ENCODE measurements at places on chromosomes 6 and 20.

DNA sequence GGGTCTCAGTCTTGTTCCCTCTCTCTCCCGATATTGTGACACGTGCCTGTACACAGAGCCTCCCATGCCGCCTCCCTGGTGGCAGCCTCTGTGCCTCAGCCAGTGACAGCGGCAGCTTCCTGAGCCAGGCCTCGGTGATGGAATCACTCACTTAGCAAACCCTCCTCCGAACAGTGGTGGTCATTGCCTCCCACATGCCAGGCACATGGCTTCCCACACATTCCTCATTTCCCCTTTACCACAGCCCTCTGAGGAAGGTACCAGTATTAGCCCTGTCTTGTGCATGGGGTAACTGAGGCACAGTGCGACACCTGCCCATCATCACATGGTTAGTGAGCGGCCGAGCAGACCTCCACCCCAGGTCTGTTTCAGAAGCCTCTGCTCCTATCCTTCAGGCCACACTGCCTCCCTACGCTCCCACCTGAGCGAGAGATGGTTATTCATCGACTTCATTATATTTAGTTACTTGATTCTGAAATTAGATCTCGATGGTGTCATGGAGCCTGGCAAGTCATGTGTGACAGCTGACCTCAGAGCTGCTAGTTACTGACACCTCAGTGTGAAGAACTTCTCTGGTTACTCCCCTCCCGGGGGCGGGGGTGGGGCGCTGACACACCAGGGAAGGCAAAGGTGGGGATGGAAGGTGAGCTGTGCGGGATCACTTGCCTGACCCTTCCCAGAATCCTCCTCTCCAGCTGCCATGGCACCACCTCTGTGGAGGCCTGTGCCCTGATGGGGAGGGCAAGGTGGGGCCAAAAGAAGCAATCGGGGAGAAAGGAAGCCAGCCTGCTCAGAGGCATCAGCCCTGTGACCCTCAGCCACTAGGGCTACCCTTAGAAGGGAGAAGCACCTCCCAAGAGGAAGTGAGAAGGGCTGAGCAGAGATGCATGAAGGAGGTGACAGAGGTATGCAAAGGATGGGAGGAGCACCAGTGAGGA is 17.9 kb downstream of the MDGA1 start:
- no peak for DNase-seq

GRCh38 chr6:127205036-127205435 is 61.6 kb upstream of the RNF146 start:
- DNase-seq: no peak

DNA sequence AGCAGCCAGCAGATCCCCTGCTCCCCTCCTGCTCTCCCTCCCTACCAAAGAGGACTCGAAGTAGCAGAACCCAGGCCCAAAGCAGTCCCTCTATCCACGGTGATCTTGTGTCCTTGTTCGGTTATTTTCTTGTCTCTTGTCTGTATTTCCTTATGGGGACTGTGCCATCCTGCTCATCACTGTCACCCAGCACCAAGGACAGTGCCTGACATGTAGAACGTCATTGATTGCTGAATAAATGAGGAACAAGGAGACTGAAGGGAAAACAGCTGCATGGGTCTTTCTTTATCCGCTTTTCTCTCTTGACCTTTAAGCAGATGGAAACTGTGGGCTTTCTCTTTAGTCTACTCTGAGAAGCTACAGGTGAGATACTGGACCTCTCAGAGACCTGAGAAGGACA is 29.4 kb upstream of the ZNF831 start:
- no peak for DNase-seq

DNA sequence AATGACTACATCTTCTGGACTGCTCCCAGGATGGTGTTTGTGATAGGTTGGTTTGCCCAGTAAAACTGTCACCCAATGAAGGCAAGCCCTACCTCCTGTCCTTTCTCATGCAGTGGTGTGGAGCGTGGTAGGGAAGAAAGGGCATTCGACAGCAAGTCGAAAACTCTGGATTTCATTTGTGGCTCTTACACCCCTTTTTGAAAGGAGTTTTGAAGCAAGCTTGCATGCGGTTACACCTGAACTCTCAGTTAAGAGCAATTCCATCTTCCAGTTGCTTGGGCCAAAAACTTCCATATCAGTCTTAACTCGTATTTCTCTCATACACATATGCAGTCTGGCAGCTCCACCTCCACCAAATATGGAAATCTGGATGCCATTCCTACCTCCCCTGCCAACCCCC is 19.7 kb upstream of the SLC22A2 start:
- no peak for DNase-seq

DNA sequence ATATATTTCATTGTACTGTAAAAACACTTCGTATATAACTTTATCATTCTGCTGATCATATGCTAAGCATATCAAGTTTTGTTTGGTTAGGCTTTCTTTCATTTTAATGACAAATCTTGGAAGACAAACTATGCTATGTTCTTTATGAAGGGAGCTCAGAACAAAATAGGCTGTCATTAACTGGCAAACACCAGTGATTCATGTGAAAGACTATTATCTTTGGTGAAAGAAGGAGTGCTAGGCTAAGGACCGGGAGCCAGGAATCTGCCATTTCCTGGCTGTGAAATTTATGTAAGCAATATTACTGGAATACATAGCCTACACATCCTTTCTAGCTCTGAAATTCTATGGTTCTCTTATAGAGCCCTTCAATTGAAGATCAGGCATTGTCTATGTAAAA is 136.2 kb upstream of the CCN2 start:
- no peak for DNase-seq

DNA sequence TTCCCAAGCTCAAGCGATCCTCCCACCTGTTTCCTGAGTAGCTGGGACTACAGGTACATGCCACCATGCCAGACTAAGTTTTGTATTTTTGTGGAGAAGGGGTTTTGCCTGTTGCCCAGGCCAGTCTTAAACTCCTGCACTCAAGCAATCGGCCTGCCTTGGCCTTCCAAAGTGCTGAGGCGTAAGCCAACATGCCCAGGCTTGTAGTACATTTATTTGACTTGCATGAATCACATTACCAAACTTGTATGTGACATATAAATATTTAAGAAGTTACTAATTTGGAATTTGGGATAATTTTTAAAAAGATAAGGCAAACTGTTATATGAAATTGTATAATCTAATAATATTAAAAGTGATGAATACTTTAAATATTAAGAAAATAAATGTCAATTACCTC is 157.6 kb downstream of the MCHR2 start:
- DNase-seq: no peak

DNA sequence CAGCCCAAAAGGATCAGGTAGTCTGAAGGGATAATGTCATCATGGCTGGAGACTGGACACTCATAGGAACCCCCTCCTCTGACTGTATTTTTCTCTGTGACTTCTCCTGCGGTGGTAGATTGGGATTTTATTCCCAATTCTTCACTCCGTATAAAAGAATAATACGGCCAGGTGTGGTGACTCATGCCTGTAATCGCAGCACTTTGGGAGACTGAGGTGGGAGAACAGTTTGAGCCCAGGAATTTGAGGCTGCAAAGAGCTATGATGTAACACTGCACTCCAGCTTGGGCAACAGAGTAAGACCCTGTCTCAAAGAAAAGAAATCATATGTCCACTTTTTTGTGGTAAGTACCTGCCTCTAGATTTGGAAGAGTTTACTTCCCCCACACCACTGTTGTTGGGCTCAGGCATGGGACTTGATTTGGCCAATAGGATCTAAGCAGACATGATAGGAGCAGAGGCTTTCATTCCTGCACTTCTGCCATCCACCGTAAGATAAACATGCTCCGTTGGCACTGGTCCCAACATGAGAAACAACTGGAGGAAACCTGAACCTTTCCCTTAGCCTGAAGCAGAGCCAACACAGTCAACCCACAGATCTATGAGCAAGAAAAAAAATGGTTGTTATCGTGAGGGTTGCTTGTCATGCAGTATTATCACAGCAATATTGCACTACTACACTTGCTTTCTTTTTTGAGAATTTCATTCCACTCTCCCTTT is 82.0 kb downstream of the JPH2 start:
- no peak for DNase-seq

DNA sequence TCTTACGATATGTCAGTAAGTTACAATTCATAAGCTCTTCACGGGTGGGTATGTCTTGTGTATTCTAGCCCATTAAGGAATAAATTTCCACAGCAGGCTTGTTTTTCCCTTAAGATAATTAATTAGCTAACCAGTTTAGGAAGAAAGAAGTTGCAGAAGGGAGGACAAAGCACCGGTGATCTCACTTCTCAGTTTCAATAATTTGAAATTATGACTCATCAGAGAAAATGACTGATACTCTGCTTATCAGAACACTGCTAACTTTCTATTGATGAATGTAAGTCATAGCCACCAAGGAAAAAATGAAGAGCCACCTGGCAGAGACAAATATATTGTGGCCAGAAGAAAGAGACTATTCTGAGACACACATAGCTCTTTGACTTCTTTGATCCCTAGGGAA is 35.0 kb upstream of the ENTPD6 start:
- no peak for DNase-seq

DNA sequence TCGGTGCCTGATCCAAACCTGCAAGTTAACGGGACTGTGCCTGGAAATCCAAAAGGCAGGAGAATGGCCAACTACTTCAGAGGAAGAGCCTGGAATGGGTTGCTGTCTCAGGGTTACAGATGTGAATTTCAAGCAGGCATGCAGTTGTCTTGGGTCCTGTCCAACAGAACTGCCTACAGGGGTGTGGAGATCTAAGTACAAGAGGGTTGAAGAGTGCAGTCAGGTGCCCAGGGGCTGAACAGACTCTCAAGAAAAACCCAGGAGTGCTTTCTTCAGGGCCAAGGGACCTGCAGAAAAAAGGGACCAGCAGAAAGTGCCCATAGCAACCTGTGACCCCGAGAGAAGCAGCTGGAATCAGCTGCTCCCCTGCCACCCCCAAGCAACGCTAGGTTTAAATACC is 71.0 kb downstream of the PREP start:
- DNase-seq: no peak
